ENCODE measurements at places on chromosomes 3 and 15.

DNA sequence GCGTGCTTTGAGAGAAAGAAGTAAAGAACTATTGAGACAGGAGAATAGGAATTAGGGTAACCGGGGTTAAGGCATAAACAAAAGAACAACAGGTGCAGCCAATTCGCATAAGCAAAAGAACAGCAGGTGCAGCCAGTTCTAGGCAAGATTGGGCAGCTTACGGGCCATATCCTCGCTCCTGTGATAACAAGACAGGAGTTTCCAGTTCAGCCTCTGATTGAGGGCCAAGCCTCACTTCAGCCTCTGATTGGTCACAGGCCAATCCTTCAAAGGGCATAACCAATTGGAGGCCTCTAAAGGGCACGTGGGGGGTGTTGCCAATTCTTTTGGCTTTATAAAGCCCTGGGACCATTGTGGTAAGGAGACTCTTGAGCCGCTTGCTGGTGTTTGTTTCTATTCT lies 143.5 kb downstream of the GADL1 start:
- no peak for DNase-seq

DNA sequence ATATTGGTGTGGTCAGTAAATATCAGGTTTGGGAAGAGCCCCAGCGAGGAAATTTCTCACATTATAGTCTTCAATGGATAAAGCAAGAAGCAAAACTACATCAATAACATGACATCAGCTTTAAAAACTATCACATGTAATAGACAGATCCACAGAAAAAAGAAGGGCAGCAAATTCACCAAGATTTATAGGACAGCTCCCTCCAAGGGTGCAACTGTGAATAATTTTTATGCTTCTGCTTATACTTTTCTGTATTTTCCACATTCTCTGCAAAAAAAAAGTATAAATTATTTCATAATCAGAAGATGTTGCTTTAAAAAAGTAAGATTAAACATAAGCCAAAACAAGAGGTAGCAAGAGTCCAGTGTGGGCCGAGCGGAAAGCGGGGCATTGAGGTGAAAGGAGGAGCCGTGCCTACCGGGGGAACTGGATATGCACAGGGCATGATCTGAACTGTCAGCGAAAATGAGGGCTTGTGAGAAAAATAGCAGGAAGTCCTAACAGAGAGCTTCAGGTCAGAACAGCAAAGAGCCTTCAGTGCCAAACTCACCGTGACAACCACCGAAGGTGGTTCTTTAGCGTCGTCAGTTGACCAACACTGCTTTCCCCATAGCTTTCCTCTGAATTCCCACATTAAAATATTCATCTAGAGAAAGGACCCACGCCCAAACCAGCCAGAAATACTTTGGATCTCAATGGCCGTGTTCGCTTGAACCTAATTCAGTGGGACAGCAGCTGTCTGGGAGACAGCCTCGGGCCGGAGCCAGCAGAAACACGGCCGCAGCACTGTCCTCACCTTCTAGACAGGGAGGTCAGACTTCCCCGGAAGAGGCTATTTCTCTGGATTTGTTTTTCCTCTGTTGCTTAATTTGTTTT lies 59.8 kb downstream of the FAM174B start:
- no peak for DNase-seq

DNA sequence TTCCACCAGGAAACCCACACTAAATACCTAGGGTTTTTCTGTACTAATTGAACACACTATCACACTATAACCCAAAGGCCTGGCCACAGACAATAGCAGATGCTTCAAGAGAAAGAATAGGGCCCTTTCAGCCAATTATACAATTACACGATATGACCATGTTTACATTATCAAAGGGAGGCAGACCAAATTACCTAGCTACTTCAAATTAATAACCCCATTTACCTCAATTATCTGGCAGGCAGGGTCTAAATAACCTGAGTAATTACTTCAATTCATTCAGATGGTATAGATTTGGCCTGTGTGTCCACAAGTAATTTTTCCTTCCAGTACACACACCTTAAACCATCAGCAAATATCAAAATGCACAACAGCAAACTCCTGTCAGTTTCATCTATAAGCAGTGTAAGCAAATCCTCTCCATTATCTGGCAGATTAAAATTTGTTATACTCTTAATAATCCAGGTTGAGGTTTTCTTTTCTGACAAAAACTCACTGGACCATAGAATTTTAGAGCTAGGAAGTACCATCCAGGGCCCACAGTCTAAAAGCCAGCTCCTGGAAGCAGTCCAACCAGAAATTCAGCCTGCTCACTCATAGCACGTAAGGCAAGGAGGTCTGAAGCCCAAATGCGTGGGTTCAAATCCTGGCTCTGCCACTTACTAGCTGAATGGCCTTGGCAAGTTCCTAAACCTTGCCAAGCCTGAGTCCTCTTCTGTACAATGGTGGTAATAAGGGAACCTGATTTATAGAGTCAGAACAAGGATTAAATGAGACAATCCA lies 51.8 kb downstream of the RFTN1 start:
- DNase-seq = no peak

DNA sequence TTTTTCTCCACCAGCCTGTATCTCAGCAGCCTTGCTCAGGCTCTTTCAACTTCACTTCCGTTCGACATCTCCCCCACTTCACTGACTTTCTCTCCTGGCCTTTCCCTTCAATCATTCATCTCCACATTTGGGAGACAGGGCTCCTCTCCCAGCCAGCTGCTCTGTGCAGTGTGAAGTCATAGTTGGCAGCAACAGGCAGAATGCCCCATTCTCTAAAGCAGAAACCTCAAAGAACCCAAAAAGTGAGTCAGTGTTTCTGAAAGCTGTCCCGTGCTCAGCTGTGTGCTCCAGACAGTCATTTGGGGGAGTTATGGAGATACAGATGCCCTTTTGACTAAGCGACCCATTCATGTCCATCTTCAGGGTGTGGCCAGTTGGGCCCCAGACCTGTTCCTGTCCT lies 54.3 kb downstream of the NTRK3 start:
- no peak for DNase-seq

- DNase-seq = no peak
These were observed 80.5 kb upstream of the SLC24A5 start for GRCh38 chr15:48040166-48040817.

- no peak for DNase-seq
These were observed 43.0 kb downstream of the NEK10 start for GRCh38 chr3:27326202-27326601.

- no peak for DNase-seq
These were observed 210.7 kb upstream of the KCNH8 start for GRCh38 chr3:18937574-18937973.

- no peak for DNase-seq
These were observed 237.2 kb downstream of the ATP8B4 start for GRCh38 chr15:49881866-49882265.

- no peak for DNase-seq
These were observed 32.3 kb downstream of the SLC9C1 start for GRCh38 chr3:112261742-112262141.

- no peak for DNase-seq
These were observed 35.8 kb upstream of the SLC6A11 start for GRCh38 chr3:10780243-10780642.

- no peak for DNase-seq
These were observed 150.5 kb downstream of the CFAP20DC start for GRCh38 chr3:58899159-58899952.

- DNase-seq = no peak
These were observed 3.3 kb upstream of the CP start for GRCh38 chr3:149224736-149225594.

GRCh38 chr3:128282380-128283196 lies 129.3 kb downstream of the EEFSEC start:
- no peak for DNase-seq

DNA sequence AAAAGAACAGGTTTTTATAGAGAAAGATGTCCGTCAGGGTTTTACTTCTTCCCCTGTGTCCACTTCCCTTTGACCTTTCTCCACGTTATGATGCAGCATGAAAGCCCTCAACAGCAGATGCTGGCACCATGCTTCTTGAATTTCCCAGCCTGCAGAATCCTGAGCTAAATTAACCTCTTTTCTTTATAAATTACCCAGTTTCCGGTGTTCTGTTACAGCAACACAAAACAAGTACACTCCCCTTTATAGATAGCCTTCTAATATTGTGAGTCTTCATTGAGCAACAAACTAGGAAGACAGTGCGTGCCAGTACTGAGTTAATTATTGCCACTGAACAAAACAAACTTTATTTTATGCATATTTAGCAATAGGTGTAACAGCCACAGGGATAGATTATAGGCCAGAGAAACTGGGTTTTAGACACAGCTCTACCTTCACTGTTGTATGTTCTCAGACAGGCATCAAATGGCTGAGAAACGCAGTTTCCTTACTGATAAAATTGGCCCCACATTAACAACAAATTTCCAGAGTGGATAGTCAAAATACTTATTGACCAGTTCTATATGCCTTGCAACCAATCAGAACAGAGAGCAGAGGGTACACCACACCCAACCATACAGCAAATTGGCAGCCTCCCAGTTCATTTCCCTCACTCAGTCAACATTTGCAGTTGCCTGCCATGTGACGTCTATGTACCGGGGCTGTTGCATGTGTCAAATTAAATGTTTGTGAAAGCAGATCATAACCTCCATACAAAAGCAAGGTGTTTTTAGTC lies 14.4 kb upstream of the TBL1XR1 start:
- no peak for DNase-seq

GRCh38 chr3:9339761-9340471 lies 22.9 kb upstream of the THUMPD3 start:
- no peak for DNase-seq

- DNase-seq = no peak
These were observed 8.3 kb downstream of the GPR156 start for GRCh38 chr3:120276767-120277166.

GRCh38 chr15:43232289-43232874 lies 11.6 kb upstream of the EPB42 start:
- no peak for DNase-seq

DNA sequence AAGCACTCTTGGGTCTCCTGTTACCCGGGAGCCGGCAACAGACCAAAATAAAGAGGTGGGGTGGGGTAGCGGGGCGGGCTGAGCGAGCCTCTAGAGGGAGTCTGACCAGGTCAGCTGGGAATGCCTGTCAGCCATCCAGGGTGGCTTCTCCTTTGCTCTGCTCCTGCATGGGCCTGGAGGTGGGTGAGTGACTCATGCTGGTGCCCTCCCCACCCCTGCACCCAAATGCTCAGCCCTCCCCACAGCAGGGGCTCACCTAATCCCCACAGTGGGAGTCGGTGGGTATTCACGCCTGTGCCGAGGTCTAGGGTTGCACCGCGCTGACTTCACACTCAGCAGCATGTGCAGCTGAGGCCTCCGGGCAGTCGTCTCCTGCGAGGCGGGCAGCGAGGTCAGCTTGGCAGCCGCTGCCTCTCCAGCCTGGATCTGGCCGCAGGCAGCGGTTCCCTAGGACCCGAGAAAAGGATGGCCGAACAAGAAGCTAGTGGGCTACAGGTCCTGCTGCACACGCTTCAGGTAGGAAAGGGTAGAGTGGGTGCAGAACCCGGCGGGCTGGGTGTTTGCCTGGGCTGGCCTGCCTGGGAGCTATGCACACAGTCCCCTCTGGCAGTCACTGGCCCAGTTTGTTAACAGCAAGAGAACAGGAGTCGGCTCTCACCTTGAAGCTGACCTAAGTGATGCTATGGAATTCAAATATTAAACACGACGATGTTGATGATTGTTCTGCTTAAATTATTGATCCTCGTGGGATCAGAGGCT lies at the start of gene AGBL1:
TSS of gene AGBL1 (plus strand) at position 364 of the 759 bp plus-strand sequence.
- DNase-seq = no peak

DNA sequence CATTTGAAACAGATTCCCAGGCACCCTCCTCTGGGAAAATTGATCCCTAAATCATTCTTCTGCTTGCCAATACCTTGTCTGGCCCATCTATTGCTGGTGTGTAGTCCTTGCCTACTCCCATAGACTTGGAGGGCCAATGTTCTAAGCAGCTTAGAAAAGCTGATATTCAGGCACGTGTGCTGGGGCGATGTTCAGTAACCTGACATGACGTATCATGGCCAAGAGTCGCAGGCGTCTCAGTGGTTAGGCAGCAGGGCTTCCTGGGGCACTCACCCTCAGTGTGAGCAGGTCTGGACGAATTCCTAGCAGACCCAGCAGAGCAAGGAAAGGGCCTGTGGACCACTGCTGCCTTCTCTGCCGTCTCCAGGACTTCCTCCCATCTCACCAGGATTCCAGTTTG lies 21.6 kb downstream of the EPHB1 start:
- DNase-seq = no peak

DNA sequence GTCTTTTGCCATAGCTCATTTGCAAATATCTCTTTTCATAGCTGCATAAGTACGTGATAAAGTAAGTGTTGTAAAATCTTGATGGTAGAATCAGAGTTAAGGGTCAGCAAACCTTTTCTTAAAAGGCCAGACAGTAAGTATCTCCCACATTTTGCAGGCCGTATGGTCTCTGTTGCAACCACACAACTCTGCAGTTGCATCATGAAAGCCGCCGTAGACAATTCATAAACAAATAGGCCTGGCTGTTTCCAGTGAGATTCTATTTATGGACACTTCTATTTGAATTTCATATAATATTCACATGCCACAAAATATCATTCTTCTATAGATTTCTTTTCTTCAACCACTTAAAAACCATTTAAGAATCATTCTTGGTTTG lies 248.5 kb downstream of the TLE3 start:
- DNase-seq = no peak

GRCh38 chr15:52505151-52505550 lies 23.5 kb downstream of the MYO5A start:
- no peak for DNase-seq

DNA sequence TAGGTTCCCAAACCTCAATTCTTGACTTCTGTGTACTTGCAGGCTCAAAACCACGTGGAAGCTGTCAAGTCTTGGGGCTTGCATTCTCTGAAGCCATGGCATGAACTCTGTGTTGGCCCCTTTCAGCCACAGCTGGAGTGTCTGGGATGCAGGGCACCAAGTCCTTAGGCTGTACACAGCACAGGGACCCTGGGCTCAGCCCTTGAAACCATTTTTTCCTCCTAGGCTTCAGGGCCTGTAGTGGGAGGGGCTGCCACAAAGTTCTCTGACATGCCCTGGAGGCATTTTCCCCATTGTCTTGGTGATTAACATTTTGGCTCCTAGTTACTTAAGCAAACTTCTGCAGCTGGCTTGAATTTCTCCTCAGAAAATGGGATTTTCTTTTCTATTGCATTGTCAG lies 135.4 kb downstream of the ATG7 start:
- no peak for DNase-seq

DNA sequence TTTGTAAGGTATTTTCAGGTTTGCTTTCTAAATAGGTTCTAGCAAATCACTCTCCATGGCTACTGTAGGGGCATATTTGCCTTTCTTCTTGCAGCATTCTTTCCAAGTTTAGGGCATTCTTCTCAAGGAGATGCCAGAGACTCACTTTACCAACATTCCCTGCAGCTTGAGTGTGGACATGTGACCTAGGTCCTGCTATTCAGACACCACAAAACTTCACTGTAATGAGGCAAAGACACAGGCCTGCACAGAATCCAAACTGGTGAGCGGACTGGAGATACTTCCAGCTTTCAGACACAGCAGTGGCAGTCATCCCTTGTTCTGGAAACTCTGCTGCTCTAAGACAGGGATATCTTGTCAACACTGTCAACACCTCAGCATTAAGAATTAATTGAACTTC lies 146.4 kb upstream of the PFN2 start:
- DNase-seq = no peak

DNA sequence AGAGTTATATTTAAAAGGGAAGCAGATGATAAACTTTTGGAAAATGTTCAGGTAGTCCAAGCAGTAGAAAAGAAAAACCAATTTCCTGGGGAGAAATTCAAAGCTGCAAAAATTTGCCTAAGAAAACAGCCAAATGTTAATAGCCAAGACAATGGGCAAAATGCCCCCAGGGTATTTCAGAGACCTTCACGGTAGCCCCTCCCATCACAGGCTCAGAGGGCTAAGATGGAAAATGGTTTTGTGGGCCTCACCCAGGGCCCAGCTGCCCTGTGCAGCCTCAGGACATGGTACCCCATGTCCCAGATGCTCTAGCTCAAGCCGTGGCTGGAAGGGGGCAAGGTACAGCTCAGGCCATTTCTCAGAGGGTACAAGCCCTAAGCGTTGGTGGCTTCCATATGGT lies 391.0 kb downstream of the ZIC4 start:
- no peak for DNase-seq

Data from stimulated activated CD4-positive, alpha-beta T cell treated with anti-CD3 and anti-CD28 coated beads, Interleukin-1b, Interleukin-23, amount 100 ng/mL, for 1 hour (primary cell).